ENCODE measurements at places on chromosomes 3 and 15. TPM values are rescaled to one million over a fixed set of nuclear protein-coding genes. Genes with fewer than 3 reads are reported as not detected.

GRCh38 chr3:133447750-133448477, 48.1 kb downstream of the BFSP2 start:
- no peak for DNase-seq

DNA sequence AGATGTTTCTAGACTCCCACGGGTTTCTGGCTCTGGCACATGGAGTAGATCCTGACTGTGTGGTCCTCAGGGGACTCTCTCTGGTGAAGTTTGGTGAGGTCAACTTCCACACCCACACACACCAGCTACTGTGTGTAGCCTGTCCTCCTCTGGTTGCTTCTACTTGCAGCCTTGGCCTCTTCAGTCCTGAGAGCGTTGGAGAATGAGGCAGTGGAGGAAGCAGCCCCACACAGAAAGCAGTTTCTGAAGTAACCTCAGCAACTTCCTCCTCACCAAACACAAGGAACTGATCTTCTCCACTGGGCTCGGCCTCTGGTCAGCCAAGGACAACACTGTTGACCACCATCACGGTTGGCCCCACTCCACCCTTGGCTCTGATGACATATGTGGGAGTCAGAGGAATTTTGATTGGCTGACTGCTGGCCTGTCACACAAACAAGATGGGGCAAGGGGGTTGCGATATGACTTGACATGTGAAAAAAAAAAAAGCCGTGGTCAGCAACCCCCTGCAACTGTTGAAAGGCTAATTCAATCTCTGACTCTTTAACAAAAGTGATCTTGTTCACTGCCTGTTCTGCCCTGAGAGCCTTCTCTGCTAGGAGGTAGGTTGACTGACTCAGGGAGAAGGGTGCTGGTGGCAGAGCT, 19.6 kb downstream of the CD86 start:
- peak; percentile 38 for DNase-seq

GRCh38 chr3:11917051-11917450, 70.4 kb upstream of the TAMM41 start:
- no peak for DNase-seq

- DNase-seq, result no peak
Measured at GRCh38 chr15:34292621-34293020, 45.0 kb downstream of the SLC12A6 start.

DNA sequence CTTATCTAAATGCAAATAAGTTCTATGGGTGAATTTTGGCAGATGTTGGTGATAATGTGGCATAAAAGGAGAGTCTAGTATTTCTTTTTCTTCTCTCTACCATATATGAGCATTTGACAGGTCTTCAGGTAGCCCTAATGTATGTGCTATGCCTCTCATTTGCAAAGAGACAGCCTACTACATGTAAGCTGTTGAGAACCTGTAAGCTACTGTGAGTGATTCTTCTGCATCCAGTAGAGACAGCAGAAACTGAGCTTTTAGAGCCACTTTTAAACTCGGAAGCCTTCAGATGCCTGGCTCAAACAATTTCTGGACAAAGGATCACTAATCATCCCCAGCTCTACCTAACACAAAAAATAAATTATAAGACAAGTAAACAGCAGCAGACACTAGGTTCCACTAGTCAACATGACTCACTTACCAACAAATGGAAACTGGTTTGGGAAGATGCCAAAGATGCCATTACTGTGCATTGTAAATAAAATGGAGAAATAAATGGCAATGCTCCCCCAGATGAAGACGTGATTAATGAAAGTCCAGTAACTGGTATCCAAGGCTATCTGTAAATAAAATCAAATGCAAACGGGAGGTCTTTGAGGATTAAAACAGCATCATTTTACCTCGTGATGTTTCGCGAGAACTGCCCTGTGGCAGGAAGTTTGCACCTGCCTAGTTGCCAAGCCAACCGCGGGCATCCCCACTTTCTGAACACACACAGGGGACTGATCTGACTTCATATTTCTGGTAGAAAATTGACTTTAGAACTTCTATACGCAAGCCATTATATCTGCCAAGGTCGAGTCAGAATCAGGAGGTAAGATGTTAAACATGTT, 245.3 kb downstream of the DTWD1 start:
- DNase-seq, result no peak

DNA sequence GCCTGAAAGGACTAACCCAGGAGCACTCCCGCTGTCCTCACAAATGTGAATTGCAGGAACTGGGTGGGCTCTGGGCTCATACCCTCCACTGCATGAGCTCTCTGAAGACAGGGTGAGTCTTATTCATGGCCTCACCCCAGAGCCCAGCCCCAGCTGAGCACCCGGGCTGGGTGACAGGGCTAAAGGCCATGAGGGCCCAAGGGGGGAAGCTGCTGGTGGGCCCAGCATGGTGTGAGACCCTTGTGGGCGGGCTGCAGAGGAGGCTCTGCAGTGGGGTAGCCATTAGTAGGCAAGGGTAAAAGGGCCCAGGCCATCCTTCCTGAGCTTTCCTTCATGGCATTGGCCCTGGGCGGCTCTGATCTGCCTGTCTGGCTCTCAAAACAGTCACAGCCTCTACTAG, 30.3 kb downstream of the SRPRB start:
- peak; percentile 17 for DNase-seq

DNA sequence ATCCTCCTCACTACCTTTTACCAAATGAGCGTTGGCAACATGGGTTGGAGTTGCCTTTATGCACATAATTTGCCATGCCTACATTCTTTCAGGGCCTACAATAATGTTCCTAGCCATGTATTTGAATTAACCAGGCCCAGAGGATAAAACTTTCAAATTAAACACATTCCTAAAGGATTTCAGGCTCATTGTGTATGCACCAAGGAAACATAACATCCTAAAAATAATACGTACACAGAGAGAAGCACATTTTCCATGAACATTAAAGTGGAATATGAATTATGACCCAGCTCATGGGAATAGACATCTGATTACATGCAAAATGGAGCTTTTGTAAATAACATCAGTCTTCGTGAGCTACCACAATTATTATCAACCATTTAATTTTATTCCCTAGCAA, 203.3 kb downstream of the RORA start:
- DNase-seq, result no peak

GRCh38 chr15:43529141-43529540, 11.7 kb downstream of the MAP1A start:
- no peak for DNase-seq

DNA sequence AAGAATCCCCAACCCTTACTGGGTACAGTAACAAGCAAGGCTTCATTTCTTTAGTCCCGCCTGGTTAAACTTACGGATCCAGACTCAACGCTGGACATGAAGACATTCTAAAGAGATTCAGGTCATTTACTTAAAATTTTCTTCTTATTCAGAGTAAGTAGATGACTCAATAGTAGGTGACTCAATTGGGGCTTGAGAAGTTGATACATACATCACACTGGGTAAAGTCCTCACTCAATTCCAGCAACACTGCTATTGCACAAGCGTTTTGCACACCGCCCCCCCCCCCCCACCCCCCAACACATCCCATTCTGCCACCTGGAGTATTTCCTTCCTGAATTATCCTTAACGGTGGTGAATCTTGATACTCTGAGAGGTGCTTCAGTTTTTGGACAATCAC, 610.0 kb downstream of the FOXP1 start:
- DNase-seq, result no peak

The LRRIQ4 gene
- not detected for total RNA-seq

The NOX5 gene
- 0.06 TPM for total RNA-seq

The PLA1A gene
- total RNA-seq, result 14.9 TPM

The OR5H14 gene
- total RNA-seq, result not detected

The CCNB2 gene
- 2.5 TPM for total RNA-seq

The MED12L gene
- total RNA-seq, result 0.39 TPM

The MKRN3 gene
- not detected for total RNA-seq

The CLDN11 gene
- total RNA-seq, result 5.0 TPM

The HEG1 gene
- 11.6 TPM for total RNA-seq

The BCHE gene
- 30.1 TPM for total RNA-seq

The CCDC14 gene
- total RNA-seq, result 15.6 TPM

The CRABP1 gene
- not detected for total RNA-seq
